Fibroblast of gingiva (primary cell): ENCODE measurements at places on chromosomes 12 and 14.

DNA sequence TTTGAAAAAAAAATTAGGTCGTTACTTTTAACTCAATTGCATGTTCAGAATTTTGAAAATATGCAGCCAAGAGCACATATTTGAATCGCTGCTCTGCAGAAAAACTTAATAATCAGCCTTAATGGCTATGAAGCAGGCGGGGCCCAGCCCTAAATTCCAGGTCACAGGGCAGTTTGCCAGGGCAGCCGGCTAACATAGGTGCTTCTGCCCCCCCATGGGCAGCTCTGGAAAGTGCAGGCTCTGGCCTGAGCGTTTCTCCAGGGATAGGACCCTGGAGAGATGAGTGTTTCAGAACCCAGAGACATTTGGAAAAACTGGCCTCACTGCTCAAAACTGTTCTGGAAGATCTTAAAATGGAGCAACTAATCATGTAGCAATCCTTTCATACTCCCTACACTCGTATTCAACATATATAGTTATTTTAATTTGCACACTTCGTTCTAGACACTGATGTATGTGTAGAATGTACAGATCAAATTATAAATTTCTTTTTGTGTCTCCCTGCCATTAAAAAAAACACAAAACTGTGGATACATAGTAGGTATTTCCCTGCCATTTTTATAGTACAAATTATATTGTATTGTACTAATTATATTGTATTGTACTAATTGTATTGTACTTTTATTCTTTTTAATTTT, 26.0 kb upstream of the PTGR2 start:
- peak; percentile 85 for DNase-seq

DNA sequence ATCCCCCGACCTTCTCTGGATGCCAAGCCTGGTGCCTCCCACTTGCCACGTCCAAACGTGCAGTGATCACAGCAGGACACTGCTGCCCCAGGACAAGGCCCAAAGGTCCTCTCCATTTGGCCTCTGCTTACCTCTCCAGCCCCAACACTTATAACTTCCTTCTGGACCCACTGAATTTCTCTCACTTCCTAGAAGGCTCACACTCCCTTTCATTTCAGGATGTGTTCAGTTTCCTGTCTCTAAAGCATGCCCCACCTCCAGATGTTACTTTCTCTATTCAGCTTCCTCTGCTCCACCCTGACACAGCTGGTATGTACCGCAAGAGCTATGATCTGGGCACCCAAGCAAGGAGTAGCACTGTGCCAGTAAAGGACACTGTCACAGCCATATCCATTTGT, 33.0 kb downstream of the CDKL1 start:
- DNase-seq = peak; percentile 35

DNA sequence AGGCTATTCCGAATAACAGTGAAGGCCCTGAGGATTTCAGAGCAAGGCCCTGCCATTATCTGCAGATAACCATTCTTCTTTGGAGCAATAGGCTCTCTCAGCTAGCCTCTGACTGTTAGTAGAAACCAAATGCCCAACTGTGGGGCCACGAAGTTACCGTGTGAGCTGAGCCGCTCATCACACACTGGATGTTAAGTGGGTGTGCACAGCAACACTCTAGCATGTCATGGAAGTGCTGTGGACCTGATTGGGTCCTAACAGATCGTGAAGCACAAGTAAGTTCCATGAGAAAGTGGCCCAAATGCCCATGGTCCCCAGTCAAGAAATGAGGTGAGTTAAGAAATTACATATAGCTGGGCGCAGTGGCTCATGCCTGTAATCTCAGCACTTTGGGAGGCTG, 190.4 kb downstream of the ALG10 start:
- DNase-seq = no peak

- DNase-seq = peak; percentile 41
Measured at GRCh38 chr12:116520801-116521471, 38.2 kb upstream of the MAP1LC3B2 start.

DNA sequence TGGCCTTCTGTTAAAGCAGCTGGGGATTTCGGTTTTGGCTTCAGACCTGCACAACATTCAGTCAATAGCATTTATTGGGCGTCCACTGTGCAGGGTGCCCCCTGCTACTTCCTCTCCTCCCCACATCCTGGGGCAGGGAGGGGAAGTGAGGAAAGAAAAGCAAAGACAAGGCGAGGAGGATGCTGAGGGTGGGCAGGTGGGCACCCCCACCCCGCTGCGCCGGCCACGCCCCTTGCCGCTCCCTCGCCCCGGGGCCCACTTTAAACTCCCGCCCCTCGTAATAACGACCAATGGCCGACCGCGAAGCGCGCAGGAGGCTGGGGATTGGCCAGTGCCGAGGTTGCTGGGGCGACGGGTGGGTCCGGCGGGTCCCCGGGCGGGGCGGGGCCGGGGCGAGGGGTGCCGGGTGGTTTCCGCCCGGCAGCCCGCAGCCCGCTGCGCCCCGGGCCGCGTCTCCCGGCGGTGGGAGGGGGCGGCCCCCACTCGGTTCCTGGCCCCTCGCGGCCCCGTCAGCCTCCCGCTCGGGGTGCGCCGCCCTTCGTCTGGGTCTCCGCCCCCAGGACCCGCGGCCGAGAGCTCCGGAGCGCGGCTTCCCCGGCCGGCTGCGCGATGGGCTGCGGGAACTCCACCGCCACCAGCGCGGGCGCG, at the start of gene C12orf75:
C12orf75 (plus strand) TSS at position 409 of the 648 bp plus-strand sequence; CDS start at position 610, 201 bp downstream.
- peak; percentile 61 for DNase-seq

GRCh38 chr12:86772696-86773095, 516.5 kb upstream of the MGAT4C start:
- DNase-seq = no peak
